ENCODE measurements at places on chromosomes 4 and X. TPM values are rescaled to one million over a fixed set of nuclear protein-coding genes. Genes with fewer than 3 reads are reported as not detected.

- no peak for DNase-seq
Observed at GRCh38 chrX:122119361-122119760, 1064.7 kb upstream of the GRIA3 start.

DNA sequence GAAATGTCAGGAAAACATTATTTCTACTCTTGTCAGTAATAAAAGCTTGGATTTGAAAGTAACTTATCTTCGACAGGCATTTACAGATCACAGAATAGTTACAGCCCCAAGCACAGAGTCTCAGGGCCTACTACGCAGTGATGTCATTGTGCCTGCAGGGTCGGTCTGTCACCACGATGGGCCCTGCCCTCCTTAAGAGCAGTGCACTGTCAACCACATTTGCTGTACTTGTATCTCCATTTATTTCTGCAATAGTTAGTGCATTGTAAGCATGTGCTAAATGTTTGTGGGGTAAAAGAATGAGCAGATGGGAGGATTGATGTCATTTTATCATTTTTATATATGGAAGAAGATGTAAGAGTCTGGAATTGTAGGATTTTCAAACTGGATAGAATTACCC lies 13.6 kb upstream of the CCKAR start:
- DNase-seq: no peak

- DNase-seq: no peak
Observed at GRCh38 chr4:108431986-108432385, 188.4 kb upstream of the RPL34 start.

SPACA5 gene
- total RNA-seq: not detected

- peak; percentile 27 for DNase-seq
Observed at GRCh38 chr4:78496021-78496643, 55.4 kb upstream of the ANXA3 start.
